ENCODE measurements at places on chromosomes 2 and 18.

- DNase-seq: no peak
These were observed 41.2 kb upstream of the KLF11 start for GRCh38 chr2:10002109-10002508.

DNA sequence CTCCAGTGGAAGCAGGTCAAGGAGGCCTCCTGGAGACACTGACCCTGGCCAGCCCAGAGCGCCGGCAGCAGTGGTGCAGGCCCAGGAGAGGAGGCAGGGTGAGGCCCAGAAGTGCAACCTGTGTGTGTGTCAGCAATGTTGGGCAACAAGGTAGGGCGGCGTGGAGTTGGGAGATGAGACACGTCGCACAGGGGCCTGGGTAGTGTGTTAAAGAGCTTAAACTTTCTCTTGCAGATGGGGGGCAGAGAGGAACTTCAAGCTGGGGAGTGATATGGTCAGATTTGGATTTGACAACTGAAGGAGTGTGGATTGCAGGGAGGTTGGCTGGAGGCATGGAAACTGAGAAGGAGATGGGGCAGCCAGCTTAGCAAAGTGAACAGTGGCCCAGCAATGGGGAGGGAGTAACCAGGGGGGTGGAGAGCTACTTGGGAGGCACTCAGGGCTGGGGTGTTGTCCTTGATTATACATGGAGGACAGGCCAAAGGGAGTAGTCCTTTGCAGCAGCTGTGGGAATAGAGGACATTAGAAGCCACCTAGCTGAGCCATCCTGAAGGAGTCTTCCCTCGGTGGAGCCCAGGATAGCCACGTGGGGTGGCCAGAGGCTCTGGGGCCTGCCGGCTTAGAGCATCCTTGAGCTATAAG lies 278.6 kb upstream of the HS6ST1 start:
- DNase-seq: no peak

DNA sequence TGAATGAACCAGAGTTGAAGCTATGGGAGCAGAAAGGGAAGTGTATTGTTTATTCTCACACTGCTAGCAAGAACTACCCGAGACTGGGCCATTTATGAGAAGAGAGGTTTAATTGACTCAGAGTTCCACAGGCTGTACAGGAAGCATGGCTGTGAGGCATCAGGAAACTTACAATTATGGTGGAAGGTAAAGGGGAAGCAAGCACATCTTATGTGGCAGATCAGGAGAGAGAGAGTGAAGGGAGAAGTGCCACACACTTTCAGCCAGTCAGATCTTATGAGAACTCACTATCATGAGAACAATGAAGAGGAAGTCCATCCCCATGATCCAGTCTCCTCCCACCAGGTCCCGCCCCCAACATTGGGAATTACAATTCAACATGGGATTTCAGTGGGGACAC lies 383.2 kb upstream of the SLC14A2 start:
- no peak for DNase-seq

GRCh38 chr2:54967269-54967668 lies 83.0 kb downstream of the RTN4 start:
- DNase-seq: no peak

Measured in activated T-cell treated with anti-CD3 and anti-CD28 coated beads, Interleukin-2, amount 50 U/mL, for 48 hours (primary cell).